ENCODE measurements at places on chromosomes 11 and 22.

GRCh38 chr22:49076300-49077035 lies 751.2 kb downstream of the BRD1 start:
- DNase-seq: no peak

DNA sequence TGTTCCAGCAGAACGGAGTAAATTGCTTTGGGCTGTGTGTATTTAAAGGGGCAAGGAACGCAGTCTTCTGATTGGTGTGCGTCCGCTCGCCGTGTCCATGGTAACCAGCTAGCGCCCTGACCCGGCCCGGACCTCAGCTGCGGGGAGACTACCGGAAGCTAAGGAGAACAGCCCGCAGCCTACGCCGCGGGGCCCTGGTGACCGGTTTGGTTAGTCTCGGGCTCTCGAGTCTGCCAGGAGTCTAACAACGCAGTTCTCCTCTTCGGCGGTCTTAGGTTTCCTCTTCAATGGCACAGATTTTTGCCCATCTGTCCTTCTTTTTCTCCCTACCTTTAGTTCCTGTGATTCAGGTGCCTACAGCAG lies 3.5 kb upstream of the OR56A3 start:
- no peak for DNase-seq

DNA sequence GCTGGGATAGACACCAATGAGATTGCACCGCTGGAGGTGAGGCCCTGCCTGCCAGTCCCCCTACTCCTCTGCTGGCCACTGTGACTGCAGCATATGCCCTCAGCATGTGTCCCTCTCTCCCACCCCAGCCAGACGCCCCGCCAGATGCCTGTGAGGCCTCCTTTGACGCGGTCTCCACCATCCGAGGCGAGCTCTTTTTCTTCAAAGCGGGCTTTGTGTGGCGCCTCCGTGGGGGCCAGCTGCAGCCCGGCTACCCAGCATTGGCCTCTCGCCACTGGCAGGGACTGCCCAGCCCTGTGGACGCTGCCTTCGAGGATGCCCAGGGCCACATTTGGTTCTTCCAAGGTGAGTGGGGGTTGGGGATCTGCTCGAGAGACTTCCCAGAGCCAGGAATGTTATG lies 5.7 kb upstream of the SMARCB1 start:
- no peak for DNase-seq

DNA sequence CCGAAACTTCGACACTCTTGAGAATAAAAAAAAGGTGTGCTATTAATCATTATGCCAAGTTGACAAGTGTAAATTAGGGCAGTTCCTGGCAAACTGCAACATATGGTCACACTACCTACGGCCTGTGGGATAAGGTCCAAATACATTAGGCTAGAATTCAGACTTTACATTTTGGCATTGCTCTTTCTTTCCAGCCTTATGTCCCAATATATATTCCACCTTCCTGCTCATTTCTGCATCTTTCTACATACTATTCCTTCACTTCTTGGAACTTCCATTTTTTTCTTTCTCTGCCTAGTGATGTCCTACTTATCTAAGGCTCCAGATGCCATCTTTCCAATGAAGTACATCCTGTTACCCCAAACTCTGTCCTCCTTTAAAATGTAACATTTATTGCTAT lies 577.2 kb downstream of the LRRC4C start:
- DNase-seq: no peak

GRCh38 chr11:103619480-103619879 lies 417.0 kb upstream of the DDI1 start:
- peak; percentile 9 for DNase-seq

- no peak for DNase-seq
Measured at GRCh38 chr11:92443199-92443598, 218.6 kb downstream of the FAT3 start.

DNA sequence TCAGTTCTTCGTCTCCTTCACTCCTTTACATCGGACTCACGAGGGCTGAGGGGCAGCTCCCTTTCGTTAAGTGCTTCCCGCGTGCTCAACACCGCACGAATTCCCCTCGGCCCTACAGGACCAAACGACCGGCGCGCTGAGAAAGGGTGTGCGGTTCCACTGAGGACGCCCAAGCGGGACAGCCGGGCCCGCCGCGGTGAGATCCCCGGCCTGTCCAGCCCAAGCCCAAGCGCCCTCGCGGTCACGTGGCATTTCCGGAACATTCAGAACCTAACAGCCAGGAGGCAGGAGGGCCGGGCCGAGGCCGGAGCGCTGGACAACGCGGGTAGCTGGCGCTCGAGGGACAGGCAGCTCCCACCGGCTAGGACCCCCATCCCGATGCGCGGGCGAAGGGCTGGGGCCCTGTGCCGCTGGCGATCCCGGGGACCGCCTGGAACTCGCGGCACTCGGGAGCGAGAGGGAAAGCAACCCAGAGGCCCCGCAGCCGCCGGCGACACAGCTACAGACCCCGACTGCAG lies 737 bp upstream of the STIP1 start:
- DNase-seq: no peak

DNA sequence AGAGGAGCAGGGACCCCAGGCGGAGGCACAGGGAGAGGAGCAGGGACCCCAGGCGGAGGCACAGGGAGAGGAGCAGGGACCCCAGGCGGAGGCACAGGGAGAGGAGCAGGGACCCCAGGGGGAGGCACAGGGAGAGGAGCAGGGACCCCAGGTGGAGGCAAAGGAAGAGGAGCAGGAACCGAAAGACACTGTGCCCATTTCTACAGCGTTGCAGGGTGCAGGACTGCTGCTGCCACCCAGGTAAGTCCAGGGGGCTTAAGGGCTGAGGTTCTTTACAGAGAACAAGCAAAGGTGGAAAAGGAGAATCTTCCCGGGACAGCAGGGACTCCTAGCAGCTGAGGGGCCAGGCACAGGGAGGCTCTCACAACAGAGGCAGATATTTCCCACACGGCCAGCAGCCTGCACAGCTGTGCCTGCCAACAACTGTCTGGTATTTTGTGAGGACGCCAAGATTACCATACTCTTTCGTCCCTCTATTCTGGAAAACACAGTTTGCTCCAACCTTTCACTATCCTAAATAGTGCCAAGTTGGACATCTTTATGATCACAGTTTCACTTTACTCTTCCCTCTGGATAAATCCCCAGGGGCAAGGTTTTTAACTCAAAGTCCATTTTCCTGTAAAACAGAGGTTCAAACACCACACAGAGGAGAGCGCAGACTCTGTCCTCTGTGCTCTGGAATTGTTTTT lies 39.4 kb downstream of the SHANK2 start:
- no peak for DNase-seq

DNA sequence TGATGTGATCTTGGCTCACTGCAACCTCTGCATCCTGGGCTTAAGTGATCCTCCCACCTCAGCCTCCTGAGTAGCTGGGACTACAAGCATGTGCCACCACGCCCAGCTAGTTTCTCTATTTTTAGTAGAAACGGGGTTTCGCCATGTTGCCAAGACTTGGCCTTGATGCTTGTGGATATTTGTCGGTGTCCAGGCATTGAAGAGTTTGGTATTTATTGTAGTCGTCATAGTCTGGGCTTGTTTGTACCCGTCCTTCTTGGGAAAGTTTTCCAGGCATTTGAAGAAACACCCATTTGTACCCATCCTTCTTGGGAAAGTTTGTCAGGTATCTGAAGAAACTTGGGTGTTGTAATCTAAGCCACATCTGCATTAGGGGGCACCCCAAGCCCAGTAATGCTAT lies 28.7 kb downstream of the FCHSD2 start:
- DNase-seq: no peak

DNA sequence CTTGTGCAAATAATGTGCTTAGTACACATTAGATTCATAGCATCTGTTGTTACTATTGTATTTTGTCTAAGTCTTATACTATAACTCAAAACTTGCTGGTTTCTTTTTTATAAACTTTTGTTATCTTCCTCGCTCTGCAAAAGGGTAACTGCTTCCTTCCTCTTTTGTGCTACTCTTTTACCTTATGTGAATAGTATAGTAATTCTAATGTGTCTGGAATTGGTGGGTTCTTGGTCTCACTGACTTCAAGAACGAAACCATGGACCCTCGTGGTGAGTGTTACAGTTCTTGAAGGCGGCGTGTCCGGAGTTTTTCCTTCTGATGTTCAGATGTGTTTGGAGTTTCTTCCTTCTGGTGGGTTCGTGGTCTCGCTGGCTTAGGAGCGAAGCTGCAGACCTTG lies 563.1 kb upstream of the LUZP2 start:
- no peak for DNase-seq

DNA sequence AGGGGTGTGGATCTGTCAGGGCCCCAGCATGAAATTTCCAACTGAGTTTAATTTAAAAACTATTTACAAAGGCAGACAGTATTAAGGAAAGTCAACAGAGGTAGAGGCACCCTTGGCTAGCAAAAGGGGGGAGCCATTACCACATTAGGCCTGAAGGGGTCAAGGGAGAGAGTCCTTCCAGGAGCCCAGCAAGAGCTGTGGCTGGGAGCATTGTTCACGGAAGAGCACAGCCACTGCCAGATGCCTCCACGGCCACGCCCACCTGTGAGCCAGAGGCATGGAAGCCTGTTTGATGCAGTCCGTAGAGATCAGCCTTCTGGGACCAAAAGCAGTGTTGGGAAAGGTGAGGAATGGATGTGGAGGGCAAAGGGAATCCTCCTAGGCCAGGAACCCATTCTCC lies 102.6 kb downstream of the GALNT18 start:
- DNase-seq: no peak

DNA sequence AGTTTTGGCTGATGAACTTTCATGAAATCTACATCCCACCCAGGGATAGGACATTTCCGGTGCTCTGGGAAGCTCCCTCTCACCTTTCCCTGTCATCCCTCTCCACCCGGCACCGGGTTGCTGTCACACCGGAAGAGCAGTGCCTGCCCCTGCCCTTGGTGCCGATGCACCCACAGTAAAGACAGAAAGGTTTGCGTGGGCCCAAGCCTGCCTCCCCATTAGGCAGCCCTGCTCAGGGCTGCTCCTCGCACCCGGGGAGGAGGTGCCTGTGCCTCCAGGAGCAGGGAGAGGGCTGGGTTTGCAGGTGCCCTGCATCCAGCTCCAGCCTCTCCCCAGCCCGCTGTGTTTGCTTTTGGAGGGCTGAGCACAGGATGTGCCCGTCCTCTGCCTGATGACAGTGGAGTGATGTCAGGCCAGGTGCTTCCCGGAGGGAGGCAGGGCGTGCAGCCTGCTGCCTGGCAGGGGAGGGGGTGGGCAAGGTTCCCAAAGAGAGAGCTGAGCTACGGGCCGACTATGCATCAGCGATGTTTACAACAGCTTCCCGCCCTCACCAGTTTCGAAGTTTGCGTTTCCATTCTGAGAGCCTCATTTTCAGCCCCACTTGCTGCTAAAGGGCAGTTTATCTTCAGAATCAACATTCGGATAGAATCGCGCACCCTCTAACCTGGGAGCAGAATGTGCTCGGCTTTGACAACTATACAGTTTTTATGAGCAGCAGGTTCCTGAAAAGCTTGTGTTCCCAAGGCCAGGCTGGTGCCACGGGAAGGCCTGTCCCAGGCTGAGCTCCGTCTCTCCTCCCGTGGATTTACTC lies 83.2 kb upstream of the CLDN5 start:
- DNase-seq: no peak

GRCh38 chr22:37283393-37283937 lies 1.2 kb downstream of the CYTH4 start:
- DNase-seq: no peak
